CD4-positive, alpha-beta memory T cell (primary cell): ENCODE measurements at places on chromosomes 13 and 19.
A peak's percentile ranks its signal among the peaks of the same experiment; 100 is the strongest.

DNA sequence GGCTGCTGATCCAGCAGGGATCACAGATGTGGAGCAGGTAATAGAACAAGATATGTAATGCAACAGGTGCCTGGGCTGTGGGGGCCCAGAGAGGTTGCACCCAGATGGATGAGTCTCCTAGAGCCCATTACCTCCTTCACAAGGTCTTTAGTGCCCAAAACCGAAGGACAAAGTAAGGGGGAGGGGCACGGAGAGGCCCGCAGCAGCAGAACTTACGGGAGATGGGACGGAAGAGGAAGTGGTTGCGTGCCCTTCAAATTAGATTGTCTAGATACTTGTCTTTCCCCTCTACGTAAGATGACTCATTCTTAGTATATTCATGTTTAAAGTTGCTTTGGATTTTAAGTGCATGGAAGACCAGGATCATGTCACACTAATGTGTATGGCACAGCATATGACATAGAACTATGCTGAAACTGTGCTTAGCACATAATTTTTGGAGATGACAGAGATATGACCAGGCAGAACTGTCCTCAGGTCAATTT is 5.7 kb upstream of the MRPS31 start:
- DNase-seq = peak; percentile 82

- peak; percentile 17 for DNase-seq
Observed at GRCh38 chr13:94620286-94620896, 18.7 kb downstream of the GPR180 start.

DNA sequence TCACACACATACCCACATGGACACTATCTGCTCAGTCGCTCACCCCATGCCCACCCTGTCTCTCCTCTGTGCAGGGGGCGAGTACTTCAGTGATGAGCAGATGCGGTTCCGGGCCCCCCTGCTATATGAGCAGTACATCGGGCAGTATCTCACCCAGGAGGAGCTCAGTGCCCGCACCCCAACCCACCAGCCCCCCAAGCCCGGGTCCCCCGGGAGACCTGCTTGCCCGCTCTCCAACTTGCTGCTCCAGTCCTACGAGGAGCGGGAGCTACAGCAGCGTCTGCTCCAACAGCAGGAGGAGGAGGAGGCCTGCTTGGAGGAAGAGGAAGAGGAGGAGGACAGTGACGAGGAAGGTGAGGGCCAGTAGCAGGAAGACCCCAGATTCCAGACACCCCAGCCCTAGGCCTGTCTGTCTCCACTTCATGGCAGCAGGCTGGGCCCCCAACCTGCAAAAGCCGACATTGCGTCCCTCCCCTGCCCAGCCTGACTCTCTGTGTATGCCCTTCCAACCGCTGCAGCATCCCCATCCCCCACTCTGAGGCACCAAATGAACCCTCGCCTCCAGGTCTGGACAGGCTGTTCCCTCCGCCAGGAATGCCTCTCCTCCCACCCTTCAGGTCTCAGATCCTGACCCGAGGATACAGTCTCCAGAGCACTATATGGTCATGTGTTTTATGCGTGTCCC is 9.7 kb downstream of the CCDC97 start:
- no peak for DNase-seq

- DNase-seq = no peak
Observed at GRCh38 chr13:39855236-39855635, 199.8 kb downstream of the COG6 start.

- DNase-seq = no peak
Observed at GRCh38 chr13:113819731-113820715, 43.9 kb downstream of the GAS6 start.

DNA sequence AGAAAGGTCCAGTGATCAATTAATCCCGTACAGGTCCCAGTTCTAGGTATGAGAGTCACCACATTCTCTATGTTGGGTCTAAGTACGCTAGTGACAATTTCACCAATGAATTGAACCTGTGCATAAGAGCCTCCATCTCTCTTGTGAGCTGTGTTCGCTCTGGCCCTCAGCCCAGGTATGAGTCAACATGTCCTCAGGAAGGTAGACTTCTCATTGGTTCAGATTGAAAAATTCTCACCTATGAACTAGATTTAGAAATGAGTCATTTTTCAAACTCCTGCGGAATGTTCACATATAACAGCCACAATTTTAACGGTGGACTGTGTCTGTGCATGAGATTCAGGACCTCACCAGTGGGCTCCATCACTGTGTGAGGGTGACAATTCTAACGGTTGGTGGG is 12.7 kb upstream of the ZNF43 start:
- DNase-seq = no peak

GRCh38 chr19:35845215-35846037 is 6.9 kb downstream of the NPHS1 start:
- no peak for DNase-seq
